Naive thymus-derived CD8-positive, alpha-beta T cell (primary cell): ENCODE measurements at places on chromosomes 6 and 20.

- DNase-seq: no peak
These were observed 31.5 kb downstream of the ERMARD start for GRCh38 chr6:169782966-169783365.

DNA sequence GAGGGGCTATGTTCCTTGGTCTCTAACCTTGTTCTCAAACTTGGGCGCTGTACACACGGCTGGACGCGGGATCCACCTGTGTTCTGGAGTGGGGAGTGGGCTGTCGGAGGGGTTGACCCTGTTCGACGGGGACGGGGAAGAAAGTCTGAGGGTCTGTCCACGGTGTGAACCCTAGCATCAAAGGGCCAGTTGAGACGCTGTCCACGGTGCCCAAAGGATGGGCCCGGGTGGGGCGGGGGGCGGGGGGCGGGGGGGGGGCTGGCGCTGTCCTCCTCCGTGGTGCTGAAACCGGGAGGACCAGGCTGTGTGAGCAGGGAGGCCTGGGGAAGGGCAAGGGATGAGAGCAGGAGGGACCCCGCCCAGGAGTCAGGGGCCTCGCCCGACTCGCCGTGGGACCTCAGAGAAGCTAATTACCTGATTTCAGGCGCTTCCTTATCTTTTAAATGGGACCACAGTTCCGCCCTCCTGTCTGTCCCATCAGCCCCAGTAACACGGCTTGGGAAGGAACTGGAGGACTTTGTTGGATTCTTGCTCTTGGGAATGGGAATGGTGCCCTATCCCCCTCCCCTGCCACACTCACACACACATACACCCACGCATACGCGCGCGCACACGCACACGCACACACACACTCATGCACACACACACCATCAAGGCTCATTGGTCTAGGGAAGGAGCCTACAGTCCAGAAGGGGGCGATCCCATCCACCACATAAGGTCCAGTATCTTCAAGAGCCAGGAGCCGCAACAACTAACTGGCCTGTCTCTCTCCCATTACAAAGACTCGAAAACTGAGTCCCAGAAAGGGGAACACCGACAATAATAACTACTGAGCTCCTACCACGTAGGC is 1.0 kb upstream of the VSTM2L start:
- DNase-seq: no peak

- DNase-seq: no peak
These were observed 7.0 kb downstream of the RCAN2 start for GRCh38 chr6:46484081-46484820.

- no peak for DNase-seq
These were observed 42.0 kb downstream of the EDN1 start for GRCh38 chr6:12331951-12332749.

DNA sequence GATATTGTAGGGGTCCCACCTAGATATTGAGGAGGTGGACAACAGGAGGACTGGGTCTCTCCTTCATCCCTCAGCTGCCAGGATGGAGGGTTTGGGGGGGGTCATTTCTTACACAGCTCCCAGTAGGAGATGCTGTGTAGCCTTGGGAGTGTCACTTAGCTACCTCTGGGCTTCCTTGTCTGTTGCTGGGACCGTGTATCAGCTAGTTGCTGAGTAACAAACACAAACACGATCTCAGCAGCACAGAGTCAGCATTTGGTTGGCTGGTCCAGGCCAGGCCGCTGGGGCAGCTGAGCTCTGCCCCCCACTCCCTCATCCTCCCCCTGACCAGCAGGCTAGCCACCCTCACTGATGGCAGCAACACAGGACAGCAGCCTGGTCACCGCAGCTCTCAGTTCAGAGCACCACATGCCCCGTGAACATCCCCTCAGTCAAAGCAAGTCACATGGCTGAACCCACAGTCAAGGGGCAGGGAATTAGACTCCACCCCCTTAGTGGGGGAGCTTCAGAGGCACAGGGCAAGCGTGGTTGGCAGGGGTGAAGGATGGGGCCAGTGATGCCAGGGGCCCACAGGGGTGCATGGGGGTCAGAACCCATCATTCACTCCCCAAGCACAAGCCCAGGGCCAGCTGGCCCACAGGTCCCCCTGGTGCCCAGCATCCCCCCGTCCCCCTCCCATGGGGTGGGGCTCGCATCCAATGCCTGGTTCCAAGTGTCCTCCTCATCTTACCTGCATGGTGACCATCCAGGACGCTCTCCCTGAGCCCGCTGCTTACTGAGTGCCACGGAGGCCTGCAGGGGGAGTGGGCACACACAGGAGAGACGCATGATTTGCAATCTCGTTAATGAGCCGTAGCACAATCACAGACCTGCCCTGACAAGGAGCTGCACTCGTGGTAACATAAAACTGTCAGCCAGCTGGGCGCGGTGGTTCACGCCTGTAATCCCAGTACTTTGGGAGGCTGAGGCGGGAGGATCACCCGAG is 112.4 kb downstream of the TAF4 start:
- no peak for DNase-seq

DNA sequence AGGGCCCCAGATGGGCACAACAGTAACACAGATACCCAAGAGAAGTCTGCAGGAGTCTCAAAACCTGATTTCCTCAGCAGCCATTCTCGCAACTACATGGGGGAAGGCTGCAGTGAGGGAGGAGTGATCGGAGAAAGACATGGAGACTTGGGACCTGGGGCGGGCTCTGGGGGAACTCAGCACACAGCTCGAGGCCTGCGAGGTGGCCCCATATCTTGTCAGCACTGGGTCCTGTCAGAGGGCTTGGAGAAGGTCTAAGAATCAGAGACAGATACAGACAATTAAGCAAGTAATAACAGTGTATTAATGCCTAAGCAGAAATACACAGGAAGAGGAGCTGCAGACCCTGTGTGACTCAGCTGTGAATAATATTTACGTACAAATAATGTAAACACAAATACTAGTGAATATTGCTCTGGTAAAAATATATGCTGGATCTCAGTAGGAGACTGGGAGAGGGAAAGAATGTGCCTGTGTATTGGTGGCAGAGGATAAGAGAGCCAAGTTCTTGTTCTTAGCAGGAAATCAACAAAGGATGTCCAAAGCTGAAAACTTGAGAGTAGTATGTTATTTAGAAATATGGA is 336.2 kb downstream of the ZFAND3 start:
- no peak for DNase-seq

DNA sequence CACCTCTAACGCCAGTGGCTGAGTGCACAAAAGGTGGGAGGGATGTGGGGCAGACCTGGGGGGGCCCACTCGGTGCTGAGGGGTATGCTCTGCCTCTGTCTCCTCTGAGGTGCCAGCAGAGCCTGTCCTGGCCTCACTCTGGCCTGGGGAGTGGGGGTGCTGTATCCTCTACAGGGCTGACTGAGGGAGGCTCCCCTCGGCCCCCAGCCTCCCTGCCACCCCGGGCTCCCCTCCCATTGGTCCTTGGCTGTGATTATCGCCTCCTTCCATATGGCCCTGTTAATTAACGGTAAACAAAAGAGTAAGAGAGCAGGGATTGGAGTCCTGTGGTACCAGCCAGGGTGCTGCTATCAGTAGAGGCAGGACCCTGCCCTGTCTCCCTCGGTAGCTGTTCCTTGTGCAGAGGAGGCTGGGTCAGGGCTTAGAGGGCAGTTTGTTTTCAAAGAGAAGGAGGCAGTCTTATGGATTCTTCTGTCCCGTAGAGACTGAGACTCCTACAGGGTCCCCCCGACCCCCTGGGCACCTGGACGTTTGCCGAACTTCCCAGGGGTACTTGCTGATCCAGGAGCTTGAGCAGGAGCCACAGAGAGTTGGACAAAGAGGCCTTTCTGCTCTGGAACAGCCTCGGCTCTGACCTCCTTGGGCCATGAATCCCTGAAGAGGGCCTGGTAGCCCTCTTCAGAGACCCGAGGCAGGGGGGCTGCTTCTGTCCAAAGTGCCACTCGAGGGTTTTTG is 1.8 kb downstream of the MYT1 start:
- DNase-seq: no peak

- no peak for DNase-seq
These were observed 2.7 kb upstream of the SNHG17 start for GRCh38 chr20:38437796-38438195.

DNA sequence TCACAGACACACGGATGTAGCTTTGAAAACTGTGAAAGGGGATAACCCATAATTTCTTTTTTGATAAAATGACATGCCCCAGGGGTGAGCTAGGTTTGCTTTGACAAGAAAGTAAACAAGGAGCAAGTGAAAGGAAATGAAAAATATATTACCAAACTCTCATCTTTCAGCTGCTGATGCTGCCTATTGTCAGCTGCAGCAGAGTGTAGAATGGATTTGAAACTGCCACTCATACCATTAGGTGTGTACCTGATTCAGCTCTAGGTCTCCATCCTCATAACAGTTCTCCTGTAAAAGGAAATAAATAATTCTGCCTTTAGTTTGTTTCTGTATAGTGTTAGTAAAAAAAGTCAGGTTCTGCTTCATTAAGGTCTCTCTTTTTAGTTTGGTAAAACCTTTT is 415.1 kb upstream of the MARCKS start:
- DNase-seq: no peak

- DNase-seq: no peak
These were observed 92.0 kb downstream of the LY86 start for GRCh38 chr6:6680526-6680925.

GRCh38 chr6:147205690-147206600 is 1.7 kb downstream of the STXBP5 start:
- DNase-seq: no peak

GRCh38 chr20:40767615-40767924 is 78.5 kb upstream of the MAFB start:
- no peak for DNase-seq

DNA sequence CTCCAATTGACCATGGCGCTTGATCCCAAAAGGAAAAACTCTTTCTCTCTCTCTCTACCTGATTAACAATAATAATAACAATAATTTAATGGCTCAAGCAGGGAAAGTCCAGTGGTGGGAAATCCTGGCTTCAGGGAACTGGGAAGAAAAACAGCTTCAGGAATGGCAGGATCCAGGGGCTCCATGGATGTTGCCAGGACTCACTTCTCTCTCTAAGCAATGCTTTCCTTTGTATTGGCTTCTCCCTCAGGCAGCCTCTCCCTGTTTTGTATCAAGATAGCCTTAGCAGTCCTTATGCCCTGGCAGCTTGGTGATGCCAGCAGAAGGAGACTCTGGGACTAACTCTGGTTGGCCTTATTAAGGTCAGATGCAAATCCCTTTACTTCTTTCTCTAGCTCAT is 13.5 kb upstream of the PTGIS start:
- DNase-seq: no peak
